ENCODE measurements at places on chromosomes 3 and 15. TPM values are rescaled to one million over a fixed set of nuclear protein-coding genes. Genes with fewer than 3 reads are reported as not detected.
A peak's percentile ranks its signal among the peaks of the same experiment; 100 is the strongest.

DISP2 gene
- total RNA-seq: 0.40 TPM

DNA sequence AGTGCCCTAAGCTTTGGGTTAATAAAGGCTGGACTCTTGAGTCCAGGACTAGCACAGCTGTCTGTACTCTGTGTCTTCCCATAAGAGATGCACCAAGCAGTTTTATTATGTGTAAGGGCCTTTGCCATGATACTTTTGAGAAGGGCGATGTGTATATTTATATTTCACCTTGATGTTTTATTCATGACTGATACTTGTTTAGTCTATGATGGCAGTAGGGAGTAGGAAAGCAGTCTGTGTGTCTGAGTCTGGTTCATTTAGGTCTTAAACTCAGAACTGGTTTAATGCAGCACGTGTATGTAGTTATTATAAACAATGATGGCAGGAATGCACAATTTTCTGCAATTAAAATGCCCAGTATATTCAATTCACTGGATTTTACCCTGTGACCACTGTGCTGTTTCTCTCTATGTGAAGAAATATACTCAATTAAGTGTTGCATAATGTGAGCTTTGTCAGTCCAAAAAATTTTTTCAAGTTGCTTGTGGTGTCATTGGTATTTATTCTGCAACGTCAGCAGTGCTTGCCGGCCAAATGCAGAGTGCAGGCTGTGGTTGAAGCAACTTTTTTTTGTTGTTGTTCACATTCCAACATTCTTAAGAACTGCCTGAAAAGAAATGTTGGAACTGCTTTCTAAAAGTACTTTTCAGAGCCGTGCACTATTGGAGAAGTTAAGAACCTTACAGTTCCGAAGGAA is 423.7 kb upstream of the SEMA6D start:
- peak; percentile 3 for DNase-seq

DNA sequence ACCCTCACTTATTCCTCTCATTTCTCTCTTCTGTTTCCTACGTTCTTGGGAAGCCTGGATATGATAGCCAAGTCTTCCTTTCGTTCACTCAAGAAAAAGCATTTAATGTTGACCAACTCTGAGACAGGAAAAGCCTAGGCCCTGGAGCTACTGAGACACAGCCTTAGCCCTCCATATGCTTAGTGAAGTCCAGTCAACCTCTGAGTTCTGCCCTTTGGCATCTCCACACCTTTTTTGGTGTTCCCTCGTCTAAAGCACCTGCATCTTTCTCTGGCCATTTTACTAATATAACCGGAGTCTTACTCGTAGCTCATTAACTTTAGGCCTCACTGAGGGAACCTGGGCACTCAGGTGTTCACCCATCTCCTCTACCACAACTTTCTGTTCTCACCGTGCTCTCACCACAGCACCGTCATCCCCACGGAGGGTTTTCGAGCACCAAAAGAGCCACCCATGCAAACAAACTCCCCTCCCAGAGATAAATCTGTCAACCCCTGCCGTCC is 632 bp downstream of the MTHFS start:
- no peak for DNase-seq

DNA sequence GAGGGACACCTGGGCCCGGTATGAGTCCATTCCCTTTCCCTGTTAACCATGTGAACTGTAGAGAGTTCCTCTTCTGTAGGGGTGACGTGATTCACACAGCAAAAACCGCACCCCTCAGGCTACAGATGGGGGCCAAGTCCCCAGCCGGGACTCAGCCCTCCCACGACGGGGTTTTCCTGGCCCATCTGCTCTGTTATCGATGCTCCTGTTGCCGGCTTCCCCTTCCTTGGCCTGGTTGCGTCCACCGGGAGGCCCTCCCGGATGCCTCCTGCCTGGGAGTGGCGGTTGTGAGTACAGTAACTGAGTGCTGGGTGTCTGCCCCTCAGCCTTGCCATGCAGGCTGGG is 817 bp upstream of the PLXNA1 start:
- no peak for DNase-seq

CCDC33 gene
- 2.5 TPM for total RNA-seq

- DNase-seq: no peak
These were observed 43.8 kb upstream of the B3GALNT1 start for GRCh38 chr3:161148832-161149475.

Data from epithelial cell of proximal tubule (primary cell).